ENCODE measurements at places on chromosomes 5 and 9.

- no peak for DNase-seq
Measured at GRCh38 chr5:171520300-171521174, 101.1 kb downstream of the FGF18 start.

GRCh38 chr9:109149089-109149488 lies 18.0 kb downstream of the FRRS1L start:
- DNase-seq = no peak

DNA sequence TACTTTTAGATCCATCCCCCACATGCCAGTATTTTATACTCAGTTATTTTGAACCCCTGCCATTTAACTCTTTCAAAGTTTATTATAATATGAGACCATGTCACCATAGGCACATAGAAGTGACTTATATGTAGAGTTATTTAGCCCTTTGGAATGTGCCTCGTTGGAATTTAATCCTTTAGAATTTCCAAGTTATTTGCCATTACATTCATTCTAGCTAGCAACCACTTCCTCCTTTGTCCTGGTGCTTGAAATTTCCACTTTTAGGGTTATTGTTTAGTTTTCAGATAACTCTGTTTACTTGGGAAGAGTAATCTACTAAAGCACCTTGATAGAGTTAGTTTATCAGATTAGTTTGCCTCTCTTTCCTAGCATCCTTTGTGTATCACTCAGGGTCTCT lies 82.8 kb upstream of the TLE1 start:
- DNase-seq = no peak

DNA sequence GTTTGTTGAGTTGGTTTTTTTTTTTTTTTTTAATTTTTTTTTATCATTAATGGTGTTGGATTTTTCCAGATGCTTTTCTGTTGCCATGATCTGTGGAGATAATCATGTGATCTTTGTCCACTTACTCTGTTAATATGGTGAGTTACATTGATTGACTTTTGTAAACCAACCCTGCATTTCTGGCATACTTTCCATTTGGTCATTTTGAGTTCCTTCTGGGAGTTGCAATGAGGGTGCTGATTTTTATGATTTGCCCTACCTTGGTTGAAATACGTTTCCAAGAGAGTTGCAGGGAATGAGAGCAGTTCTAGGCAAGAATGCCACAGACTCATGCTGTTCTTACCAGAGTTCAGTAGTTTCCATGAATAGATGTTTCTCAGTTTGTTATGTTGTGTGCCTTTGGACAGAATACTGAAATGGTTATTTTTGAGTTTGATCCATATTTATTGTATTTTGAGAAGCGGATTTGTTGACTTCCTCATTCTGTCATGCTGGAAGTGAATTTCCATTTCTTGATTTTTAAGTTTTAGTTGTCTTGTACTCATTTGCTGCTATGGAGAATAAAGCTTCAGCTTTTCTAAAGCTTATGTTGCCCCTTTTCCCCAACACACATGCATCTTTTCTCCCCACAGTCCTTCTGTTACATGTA lies 69.0 kb downstream of the SCAMP1 start:
- no peak for DNase-seq

DNA sequence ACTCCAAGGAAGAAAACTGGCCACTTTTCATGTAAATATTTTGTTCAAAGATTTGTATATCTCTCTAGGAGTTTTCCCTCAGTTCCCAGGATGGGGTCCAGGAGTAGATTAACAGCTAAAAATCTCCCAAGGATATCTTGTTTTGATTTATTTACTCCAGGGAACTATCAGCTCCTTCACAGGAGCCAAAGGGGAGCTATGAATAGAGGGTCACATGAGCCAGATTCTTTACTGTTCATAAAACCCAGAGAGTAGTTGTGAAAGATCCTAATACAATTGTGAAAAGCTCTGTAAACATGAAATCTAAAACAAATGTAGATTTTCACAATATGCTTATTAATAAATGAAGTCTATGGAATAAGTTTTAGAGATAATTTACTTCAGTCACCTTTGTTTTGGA lies 16.9 kb downstream of the DIMT1 start:
- no peak for DNase-seq

DNA sequence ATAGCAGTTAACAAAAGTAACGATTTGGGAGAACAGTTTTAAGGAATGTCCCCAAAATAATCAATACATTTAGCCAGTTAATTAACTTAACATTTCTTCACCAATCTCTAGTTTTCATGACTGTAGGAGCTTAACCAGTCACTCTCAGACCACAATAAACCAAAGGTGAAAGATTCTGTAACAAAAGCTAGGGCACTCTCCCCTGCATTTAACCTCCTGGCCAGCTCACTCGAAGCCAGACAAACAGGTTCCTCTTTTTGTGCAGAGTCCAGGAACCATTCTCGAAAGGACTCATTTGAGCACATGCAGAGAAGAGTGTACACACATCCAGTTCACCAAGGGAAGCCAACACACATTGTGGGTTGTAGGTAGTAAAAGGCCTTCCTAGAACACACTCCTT lies 6.5 kb downstream of the IL7R start:
- DNase-seq = no peak
